ENCODE measurements at places on chromosomes 1 and 21.

- no peak for DNase-seq
Measured at GRCh38 chr1:177270863-177271262, 100.1 kb downstream of the BRINP2 start.

GRCh38 chr1:200512191-200512590 is 102.4 kb upstream of the ZNF281 start:
- DNase-seq, result no peak

DNA sequence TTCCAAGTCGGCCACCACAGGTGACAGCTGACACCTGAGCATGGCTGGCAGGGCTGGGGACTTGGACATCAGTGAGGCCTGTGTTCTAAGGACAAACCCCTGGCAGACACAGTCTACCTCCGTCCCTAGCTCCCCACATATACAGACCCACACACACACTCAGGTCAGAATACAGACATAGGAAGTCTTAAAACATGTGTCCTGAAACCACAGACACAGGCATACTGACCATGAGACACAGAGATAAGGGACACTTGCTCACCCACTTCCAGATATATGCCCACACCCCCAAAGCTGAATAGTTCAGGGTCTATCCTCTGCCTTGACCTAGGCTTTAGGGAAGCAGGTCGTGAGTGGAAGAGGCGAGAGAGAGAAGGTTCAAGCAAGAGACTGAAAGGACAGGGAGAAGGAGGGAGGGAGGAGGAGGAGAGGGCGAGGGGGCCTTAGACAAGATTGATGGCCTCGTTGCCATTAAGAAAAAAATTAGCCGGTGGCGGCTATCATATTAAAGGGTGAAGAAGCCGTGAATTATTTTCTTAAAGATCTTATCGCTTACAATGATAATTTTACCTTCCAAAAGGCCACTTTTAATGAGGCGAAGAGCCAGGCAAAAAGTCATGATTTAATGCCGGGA is 49.9 kb downstream of the TMEM53 start:
- no peak for DNase-seq

GRCh38 chr1:193104502-193104906 is 710 bp downstream of the GLRX2 start:
- peak; percentile 37 for DNase-seq

- no peak for DNase-seq
Measured at GRCh38 chr1:30353637-30354036, 369.7 kb downstream of the MATN1 start.

DNA sequence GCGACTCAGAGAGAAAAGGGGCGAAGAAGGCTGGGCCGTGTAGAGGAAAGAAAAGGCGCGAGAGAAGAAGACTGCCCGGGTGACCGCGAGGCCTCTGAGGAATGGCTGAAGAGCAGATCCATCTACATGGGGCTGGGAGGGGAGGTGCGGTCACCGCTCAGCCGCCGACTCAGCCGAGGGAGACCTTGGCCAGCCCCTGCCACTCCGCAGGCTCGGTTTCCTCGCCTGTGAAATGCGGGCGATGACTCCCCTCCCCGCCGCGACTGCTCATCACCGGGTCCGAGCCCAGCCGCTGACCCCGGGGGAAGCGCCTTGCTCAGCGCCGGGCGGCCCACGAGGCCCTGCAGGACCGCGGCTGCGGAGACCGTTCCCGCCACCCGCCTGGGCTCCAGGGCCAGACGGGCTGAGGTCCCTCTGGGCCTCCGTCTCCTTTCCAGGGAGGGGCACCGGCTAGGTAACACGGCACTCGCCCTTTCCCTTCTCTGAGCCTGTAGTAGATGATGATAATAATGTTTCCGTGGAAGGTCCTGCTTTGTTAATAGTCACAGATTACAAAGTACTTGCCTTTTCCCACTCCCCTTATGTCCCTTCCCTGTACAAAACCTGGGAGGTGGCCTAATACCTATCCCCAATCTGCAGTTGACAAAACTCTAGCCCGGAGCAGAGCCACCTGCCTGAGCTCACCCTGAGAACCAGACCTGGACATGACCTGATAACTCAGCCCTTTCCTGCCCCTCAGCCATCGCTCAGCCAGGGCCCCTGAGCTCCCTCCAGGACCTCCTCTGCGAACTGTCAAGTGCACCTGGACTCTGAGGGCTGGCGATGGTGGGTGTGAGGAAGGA is 1.6 kb upstream of the BSND start:
- DNase-seq, result peak; percentile 16

DNA sequence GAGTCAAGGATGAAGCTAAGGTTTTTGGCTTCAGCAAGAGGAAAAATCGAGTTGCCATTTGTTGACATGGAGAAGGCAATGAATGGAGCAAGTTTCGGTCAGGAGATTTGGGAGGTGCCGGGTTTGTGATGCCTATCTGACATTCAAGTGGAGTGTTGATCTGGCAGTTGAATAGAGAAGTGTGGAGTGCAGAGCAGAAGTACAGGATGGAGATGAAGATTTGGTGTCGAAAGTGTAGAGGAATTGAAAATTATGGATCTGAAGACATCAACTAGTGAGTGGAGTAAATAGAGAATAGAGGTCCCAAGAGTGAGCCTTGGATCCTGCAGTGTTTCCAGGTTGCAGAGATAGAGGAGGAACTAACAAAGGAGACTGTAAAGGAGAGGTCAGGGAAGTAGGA is 25.9 kb downstream of the CITED4 start:
- no peak for DNase-seq

DNA sequence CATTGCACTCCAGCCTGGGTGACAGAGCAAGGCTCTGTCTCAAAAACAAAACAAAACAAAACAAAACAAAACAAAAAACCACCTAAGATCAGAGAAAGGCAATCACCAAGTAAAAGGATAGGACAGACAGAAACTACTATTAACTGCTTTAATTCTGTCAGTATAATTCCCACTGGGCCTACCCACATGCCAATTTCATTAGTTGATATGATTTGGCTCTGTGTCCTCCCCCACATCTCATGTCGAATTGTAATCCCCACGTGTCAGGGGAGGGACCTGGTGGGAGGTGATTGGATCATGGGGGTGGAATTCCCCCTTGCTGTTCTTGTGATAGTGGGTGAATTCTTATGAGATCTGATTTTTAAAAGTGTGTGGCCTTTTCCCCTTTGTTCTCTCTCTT is 27.2 kb upstream of the CAPZB start:
- no peak for DNase-seq

DNA sequence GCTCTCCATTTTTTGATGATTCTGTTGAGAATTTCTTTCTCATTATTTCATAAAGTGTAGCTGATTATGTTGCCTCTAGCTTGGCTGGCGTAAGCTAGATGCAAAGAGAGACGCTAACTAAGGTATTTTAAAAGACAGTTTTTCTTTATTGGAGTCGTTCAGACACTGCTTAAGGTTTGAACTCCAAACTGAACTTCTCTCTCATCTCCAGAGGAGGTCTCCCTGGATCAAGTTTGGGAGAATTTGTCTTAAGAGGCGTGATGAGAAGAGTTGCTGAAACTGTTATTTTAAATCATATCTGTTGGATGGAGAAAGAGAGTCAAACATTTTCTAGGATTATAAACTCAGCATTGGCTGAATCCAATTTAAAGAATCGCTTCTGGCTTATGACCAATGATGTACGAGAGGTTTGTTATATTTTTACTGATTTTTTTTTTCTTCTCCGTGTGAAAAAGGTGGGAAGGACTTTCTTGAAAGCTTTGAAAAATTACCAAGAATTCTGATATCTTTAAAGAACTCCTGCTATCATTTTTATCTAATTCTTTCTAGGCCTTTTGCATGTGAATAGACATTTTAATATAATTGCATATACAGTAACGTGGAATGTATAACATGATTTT is 34.0 kb downstream of the MAP3K7CL start:
- DNase-seq, result peak; percentile 39

GRCh38 chr1:166944186-166944967 is 31.0 kb downstream of the ILDR2 start:
- DNase-seq, result no peak

- DNase-seq, result peak; percentile 81
Measured at GRCh38 chr1:12166834-12167492, at the start of gene TNFRSF1B. Gene TNFRSF1B, plus strand, starts transcription at chr1:12166991. Its CDS starts 101 bp downstream, at chr1:12167092.

DNA sequence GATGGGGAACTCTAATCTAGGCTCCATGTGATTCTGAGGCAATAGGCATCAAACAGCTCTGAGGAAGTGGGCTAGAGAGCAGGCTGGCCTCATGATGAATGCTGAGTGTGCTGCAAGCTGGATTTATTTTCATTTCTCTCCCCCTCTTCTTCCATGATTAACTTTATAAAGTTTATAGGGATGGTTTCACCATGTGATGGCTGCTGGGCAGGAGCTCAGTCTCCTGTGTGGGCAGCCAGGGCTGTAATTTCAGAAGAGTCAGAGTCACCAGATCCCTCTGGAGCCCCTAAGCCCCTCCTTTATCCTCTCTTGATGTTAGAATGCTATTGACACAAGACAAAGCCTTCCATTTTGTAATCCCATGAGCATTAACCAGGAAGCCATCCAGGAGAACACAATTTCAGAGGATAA is 143.6 kb downstream of the CNIH3 start:
- no peak for DNase-seq

DNA sequence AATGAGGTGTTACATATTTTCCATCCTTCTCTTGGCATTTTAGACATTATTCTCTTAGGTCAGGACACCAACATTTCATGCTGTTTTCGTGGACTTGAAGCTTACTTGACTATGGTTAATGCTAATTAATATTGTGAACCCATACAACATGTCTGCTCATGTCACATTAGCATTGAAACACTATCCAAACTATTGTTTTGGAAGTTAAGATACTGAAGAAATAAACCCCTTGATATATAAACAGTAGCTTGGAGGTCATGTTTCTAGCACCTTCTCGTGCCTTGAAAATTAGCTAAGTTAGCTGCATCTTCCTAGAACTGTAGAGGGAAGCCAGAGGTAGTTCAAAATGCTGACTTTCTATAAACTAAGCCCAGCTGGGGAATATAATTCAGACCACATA is 288.8 kb downstream of the LTN1 start:
- no peak for DNase-seq

DNA sequence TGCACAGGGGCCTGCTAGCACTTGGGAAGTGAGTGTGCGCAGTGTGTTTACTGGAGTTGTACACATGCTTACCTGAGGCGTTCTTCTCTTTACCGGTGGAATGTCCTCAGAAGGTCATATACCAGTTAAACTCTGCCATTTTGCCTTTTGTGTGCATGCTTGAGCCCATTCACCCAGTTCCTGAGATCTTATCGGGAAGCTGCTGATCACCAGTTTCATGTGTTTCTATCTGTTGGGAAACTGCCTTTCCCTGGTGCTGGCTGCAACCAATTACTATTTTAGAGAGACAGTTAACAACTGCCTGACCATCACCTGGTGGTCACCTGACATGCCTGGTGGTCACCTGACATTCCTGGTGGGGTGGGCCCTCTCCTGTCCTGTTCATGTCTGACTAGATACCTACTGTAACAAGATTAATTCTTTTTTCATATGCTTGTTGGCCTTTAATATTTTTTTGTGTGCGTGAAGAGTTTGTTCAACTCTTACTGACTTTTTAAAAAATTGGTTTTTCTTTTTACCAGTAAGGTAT is 137.0 kb downstream of the RASAL2 start:
- DNase-seq, result no peak

GRCh38 chr1:161484613-161485012 is 20.6 kb upstream of the FCGR2A start:
- DNase-seq, result no peak

DNA sequence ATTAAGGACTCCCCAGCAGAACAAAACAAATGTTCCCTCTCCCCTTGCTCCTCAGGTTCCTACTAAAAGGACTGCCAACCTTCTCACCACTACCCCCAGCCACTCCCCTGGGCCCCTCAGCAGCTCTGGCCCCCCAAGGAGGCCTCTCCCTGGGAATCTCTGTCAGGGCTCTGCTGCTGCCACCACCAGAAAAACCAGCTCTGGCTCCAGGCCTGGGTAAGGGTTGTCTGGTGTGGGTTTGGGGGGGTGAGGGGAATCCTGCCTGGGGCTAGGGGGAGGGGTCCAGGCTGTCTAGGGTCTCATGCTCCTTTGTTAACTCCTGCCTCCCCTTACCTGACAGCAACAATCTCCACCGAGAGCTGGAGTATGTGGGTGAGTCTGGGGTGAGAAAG is 4.8 kb downstream of the NECTIN4 start:
- DNase-seq, result no peak

GRCh38 chr1:29825941-29826415 is 589.7 kb downstream of the PTPRU start:
- no peak for DNase-seq

DNA sequence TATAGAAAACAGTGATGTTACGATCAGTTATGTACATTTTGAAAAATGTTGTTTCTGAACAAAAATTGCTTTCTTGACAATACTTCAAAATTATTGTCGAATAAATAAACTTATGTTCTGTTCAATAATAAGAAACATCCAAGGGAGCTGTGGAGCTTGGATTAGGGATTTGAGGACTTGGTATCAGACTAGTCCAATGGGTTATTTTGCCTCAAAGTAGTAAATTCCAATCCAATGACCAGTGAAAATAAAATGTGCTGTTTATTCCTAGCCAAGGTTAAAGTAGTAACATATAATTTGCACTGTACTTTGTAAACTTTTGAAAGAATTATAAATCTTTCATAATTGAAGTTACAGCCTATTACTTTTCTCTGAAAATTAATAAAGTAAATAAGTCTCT is 79.1 kb upstream of the IVNS1ABP start:
- no peak for DNase-seq

DNA sequence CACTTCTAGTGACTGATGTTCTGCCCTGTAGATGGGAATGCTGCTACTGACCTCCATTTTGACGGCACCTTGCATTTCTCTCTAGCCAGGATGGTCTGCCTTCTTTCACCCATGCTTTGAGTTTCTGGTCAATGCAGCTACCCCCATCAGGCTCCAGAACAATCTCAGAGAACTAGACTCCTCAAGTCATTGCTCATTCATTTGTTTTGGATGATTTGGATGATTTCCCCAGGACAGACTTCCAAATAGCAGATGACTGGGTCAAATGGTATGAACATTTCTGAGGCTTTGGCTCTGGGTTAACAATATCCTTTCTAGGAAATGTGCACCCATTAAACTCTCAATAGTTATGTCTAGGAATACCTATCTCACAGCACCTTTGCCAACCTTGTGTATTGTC is 63.9 kb downstream of the CSMD2 start:
- DNase-seq, result no peak

DNA sequence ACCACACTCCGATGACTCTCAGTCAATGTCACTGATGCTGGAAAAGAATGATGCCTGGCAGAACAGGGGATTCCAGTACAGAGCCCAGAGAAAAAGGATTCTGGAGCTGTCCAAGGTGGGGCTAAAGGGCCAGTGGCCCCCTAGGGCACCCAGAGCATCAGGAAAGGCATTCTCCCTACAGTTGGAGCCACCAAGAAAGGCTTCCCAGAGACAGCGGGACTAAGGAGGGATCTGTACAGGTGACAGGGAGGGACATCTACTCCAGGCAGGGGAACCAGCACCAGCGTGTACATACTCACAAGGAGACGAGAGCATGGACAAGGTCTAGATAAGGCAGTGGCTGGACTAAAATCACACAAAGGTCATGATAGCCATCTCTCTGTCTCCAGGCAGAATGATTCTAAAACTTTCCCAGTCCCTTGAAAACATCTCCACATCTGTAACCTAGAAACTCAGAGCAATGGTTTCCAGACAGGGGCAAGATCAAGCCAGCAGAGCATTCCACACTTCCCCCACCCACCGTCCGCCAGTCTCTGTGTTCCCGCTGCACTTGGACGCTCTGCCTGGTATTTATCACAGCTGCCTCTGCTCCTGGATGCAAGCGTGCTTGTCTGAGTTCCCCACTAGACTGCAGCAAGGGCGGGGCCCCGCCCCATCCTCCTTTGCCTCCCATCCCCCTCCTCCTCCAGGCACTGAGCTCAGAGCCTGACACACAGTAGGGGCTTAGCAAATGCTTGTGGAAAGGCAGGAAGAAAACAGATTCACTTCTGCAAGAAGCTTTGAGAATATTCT is 111.6 kb upstream of the ZC3H12A start:
- no peak for DNase-seq

GRCh38 chr21:20998456-20998789 is 214 bp downstream of the NCAM2 start:
- DNase-seq, result no peak
